ENCODE measurements at places on chromosomes 12 and 14. TPM values are rescaled to one million over a fixed set of nuclear protein-coding genes. Genes with fewer than 3 reads are reported as not detected.
A peak's percentile ranks its signal among the peaks of the same experiment; 100 is the strongest.

DNA sequence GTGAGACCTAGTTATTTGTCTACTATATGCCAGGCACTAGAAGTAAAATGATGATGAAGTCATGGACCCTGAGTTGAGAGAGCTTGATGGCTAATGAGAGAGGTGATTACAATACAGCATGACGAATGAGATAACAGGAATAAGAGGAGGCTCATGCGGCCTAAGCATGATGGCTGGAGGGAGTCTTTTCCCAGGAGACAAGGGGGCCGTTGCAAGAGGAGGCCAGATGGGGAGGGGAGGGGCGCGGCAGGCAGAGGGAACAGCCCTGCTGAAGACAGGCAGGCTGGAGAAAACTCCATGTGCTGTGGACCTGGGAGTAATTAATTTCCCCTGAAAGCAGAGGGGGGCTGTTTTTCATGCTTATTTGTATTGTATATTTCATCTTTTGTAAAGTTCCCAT lies 144.7 kb upstream of the RFLNA start:
- no peak for DNase-seq
- no peak overlapping the region for H3K4me3 ChIP-seq
- no peak overlapping the region for H3K27ac ChIP-seq
- H3K27me3 ChIP-seq, result no peaks in the 10 kb centered on the region
- H3K4me1 ChIP-seq, result peaks cover 26% of the 10 kb centered on the region

The CLECL1 gene
- total RNA-seq, result 0.18 TPM

The RERG gene
- total RNA-seq, result 8.1 TPM

- no peak for DNase-seq
- no peak overlapping the region for H3K27ac ChIP-seq
- H3K4me3 ChIP-seq, result no peak overlapping the region
These were observed 173.0 kb downstream of the CALM1 start for GRCh38 chr14:90569606-90570387.

DNA sequence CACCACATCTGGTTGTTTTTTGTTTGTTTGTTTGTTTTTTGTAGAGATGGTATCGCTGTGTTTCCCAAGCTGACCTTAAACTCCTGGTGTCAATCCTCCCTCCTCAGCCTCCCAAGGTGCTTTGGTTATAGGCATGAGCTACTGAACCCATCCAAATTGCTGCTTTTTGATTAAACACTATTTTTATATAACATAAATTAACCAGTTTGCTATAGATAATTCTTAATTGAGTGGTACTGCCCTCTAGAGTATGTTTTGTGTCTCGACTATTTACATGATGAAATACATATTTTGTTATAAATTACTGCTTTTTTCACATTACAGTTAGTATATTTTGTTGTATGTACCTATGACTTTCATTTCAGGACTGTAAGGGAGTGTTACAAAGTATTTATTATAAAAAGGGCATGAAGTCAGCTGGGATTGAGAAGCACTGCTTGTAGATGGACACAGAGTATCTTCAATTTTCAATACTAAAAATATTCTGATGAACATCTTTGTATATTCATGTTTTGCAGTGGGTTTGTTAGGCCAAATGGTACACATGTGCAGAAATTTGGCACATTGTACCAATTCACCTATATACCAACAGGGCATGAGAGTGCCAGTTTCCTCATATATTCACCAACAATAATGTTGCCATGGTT lies 14.9 kb upstream of the SCAF11 start:
- no peaks in the 10 kb centered on the region for H3K4me1 ChIP-seq
- DNase-seq, result no peak
- no peak overlapping the region for H3K4me3 ChIP-seq

The KCNMB4 gene
- 8.2 TPM for total RNA-seq

DNA sequence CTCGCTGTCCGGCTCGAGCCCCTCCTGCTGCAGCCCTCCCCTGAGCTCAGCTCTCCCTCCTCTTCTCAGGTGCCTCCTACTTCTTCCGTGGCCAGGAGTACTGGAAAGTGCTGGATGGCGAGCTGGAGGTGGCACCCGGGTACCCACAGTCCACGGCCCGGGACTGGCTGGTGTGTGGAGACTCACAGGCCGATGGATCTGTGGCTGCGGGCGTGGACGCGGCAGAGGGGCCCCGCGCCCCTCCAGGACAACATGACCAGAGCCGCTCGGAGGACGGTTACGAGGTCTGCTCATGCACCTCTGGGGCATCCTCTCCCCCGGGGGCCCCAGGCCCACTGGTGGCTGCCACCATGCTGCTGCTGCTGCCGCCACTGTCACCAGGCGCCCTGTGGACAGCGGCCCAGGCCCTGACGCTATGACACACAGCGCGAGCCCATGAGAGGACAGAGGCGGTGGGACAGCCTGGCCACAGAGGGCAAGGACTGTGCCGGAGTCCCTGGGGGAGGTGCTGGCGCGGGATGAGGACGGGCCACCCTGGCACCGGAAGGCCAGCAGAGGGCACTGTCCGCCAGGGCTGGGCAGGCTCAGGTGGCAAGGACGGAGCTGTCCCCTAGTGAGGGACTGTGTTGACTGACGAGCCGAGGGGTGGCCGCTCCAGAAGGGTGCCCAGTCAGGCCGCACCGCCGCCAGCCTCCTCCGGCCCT lies 22.8 kb downstream of the MMP17 start:
- H3K4me3 ChIP-seq, result no peak overlapping the region
- no peak for DNase-seq
- peaks cover 5% of the 10 kb centered on the region for H3K27me3 ChIP-seq
- no peaks in the 10 kb centered on the region for H3K4me1 ChIP-seq

The SIVA1 gene
- total RNA-seq, result 92.4 TPM

DNA sequence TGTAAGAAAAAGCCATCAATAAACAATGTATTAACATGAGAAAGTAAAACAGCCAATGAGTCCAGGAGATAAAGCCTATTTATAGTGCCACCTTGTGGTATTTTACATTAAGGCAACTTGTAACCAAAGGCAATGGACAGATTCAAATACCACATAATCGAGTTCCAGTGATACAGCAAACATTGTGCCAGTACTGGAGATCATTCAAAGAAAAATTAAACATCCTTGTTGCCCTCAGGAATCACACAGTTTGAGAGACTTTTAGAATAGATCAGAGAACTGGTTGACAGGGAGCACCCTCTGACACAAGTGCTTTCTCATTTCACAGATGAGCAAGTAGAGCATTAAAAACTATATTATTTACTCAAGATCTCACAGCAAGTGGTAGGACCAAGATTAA lies 98.1 kb downstream of the DDHD1 start:
- no peaks in the 10 kb centered on the region for H3K4me1 ChIP-seq
- DNase-seq, result peak; percentile 80
- H3K36me3 ChIP-seq, result no peaks in the 10 kb centered on the region
- H3K4me3 ChIP-seq, result no peak overlapping the region
- H3K27me3 ChIP-seq, result no peaks in the 10 kb centered on the region
- H3K27ac ChIP-seq, result no peak overlapping the region

DNA sequence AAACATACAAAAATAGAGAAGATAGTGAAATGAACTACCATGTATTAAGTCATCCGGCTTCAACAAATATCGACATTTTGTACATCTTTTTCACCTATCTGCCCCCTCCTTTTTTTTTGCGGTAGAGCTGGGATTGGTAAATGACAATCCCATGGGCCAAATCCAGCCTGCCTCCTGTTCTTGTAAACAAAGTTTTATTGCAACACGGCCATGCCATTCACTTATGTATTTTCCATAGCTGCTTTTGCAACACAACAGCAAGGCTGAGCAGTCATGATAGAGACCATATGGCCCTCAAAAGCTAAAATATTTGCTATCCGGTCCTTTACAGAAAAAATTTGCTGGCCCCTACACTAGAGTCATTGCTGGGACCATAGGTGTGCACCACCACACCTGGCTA lies 58.1 kb upstream of the PLEKHG3 start:
- H3K36me3 ChIP-seq, result no peaks in the 10 kb centered on the region
- H3K4me3 ChIP-seq, result no peak overlapping the region
- H3K27ac ChIP-seq, result peak overlapping the region; percentile 89
- H3K4me1 ChIP-seq, result peaks cover 23% of the 10 kb centered on the region
- H3K27me3 ChIP-seq, result peaks cover 2% of the 10 kb centered on the region
- no peak for DNase-seq

DNA sequence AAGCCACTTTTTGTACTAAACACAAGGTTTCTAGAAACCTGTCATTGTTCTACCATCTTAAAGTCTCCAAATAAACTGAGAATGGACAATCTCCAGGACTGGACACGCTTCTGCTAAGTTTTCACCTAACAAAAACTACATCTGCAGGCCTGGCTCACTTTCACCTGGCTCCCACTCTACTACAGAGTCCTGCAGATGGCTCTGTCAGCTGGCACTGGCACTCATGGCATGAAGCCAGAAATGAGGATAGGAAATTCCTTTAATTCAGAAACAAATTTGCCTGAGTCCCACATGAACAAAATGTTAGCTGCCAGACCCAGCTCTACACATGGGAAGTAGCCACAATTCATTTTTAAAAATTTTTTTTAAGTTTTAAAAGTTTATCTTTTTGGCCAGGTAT lies 42.1 kb downstream of the STXBP6 start:
- H3K27ac ChIP-seq, result no peak overlapping the region
- no peaks in the 10 kb centered on the region for H3K27me3 ChIP-seq
- H3K4me3 ChIP-seq, result no peak overlapping the region
- DNase-seq, result peak; percentile 74
- H3K36me3 ChIP-seq, result no peaks in the 10 kb centered on the region

GRCh38 chr12:1939801-1940607 lies 21.6 kb upstream of the CACNA2D4 start:
- H3K36me3 ChIP-seq, result peaks cover 18% of the 10 kb centered on the region
- no peaks in the 10 kb centered on the region for H3K27me3 ChIP-seq
- no peak overlapping the region for H3K4me3 ChIP-seq
- peaks cover 16% of the 10 kb centered on the region for H3K4me1 ChIP-seq

GRCh38 chr12:81692008-81692407 lies 67.1 kb downstream of the PPFIA2 start:
- no peaks in the 10 kb centered on the region for H3K27me3 ChIP-seq
- H3K4me3 ChIP-seq, result no peak overlapping the region
- no peaks in the 10 kb centered on the region for H3K4me1 ChIP-seq
